Hippocampal formation (tissue), 2 donors: ENCODE measurements at places on chromosomes 7 and 10.

- DNase-seq = no peak
Observed at GRCh38 chr10:61589547-61590243, 73.0 kb upstream of the CABCOCO1 start.

GRCh38 chr10:1213252-1214070 lies 157.3 kb downstream of the WDR37 start:
- DNase-seq = no peak

DNA sequence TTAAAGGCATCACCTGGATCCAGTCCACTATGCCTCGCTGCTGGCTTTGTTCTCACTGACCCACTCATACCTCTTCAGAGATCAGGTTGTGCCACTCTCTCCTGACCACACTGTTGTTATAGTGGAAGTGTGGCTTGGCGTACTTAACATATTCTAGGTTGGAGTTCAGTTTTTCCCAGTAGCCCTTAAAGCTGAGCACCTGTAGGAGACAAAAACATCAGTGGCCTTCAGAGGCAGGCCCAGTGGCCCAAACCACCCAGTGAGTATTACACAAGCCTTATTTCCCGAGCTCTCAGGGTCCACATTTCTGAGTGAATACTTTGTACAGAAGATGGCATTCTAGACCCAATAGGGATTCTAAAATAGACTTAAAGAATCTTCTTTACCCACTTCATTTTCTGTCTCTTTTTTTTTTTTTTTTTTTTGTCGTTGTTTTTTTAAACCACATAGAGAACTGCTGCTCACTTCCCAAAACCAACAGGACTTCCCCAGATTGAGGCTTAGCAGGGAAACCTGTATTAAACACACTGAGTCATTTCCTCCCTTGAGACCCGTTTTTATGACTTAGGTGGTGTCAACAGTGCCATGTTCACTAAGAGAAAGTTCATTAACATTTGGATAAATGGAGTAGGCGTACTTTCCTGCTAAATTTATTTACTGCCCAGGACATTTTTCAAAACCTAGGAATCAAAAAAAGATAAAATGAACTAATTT lies 85.8 kb downstream of the GSAP start:
- DNase-seq = no peak

- no peak for DNase-seq
Observed at GRCh38 chr7:112505495-112505894, 24.7 kb downstream of the LSMEM1 start.

DNA sequence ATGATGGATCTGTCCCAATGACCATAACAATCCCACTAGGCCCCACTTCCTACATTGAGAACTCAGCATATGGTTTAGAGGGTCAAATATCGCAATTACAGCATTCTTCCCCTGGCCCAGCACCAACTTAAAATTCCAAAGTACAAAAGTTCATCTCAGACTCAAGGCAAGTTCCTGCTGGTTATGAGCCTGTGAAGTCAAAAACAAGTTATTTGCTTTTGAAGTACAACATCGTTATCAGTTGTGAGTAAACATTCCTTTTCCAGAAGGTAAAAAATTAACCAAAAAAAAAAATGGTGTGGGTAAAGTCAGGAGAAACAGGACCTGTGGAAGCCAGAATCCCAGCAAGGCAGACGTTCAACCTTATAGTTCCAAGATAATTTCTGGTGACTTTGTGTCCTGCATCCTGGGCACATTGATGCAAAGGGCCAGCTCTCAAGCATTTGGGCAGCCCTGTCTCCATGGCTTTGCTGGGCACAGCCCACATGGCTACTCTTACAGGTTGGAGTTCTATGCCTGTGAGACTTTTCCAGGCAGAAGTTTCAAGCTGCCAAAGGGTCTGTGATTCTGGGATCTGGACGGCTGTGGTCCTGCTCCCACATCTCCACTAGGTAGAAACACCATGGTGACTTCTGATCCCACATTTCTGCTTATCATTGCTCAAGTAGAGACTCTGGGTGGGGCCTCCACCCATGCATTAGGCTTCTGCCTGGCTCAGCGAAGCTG lies 37.5 kb downstream of the AKR1C8 start:
- no peak for DNase-seq

GRCh38 chr10:65570143-65571010 lies 1355.5 kb upstream of the LRRTM3 start:
- DNase-seq = no peak

DNA sequence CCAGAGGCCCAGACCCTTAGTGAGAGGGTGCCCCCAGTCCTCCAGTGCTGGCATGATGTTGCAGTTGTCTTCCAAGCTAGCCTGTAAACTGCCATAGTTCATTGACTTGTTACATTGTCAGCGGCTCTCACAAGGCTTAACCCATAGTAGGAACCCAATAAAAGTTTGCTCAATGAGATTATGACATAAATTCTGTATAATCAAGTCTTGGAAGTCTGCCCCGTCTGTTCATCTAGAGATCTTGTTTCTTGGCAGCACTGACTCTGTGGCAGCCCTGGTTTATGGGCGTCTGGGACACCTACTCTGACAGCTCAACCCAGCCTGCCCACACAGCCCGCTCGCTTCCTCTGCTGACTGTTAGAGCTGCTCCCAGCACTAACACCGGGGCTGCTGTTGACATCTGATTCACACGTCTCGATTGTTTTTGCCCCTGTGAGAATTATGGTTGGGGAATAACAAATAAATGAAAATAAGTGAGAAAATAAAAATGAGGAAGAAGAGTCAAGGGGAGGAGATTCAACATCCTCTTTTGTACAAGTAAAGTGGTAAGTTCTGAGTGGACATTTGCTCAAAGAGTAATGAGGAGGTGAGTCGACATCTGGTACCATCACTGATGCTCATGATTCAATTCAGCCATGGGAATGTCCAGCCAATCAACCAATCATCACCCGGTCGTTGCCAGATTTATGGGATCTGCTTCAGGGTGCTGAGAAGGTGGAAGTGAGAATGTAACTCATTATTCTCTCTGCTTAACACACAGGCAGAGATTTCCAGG lies 160.8 kb downstream of the SPAG6 start:
- DNase-seq = no peak

DNA sequence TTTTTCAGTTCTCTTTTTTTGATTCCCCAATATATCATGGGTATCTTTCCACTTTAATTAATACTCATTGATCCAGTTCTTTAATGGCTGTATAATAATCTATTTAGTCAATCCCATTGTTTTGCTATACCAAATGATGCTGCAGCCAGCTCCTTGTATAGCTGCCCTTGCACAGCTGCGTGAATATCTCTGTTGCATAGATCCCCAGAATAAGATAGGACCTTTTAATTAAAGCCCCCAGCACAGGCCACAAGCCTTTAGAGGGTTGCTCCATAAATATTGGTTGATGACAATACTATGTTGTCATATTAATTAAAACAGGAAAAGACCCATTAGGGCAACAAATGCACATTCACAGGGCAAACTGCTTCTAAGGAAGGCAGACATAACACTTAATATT lies 57.9 kb downstream of the BUB3 start:
- DNase-seq = no peak

DNA sequence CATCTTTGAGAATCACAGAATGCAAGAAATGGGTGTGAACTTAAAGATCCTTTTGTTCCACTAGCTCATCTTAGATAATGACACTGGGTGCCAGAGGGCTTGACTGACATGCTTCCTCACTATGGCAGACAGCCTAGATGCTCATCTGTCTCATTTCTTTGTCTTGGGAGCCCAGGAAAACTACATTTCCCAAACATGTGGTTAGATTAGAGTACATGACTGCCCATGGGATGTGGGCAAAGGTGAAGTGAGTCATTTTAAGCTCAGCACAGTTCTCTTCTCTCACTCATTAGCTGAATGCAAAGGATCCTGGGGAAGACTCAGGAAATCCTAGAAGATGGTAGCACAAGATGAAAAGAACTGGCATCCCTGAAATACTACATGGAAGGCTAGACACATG lies 32.5 kb upstream of the TBX20 start:
- DNase-seq = no peak

GRCh38 chr7:142961595-142961972 lies 579 bp downstream of the KEL start:
- DNase-seq = no peak

GRCh38 chr7:32673275-32673983 lies 178.1 kb downstream of the AVL9 start:
- DNase-seq = no peak

DNA sequence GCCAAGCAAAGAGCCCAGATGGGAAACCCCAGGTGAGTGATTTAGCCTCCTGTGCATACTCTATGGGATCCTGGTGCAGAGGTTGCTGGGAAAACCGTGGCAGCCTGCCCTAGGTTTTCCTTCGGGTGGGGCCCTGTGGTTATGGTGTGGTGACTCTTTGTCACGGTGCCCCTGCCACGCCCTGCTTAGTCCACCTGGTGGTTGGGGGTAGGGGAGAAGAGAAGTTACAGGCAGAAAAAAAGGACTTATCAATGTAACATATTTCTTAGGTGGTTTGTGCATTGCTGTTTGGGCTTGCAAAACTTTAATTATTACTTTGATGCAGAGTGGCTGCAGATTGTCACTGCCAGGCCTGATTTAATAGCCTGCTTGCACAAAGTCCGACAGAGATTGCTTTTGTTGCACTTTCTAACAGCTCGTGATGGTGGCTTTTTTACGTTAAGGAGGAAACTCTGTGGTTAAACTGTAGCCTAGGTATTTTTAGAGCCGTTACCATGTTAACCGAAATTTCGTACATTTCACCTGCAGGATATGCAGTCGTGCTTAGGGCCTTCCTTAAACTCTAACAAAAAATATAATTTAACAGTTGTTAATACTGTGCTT lies 197.4 kb downstream of the RNLS start:
- no peak for DNase-seq

GRCh38 chr10:84238909-84239308 lies 2.4 kb downstream of the LRIT1 start:
- DNase-seq = no peak

GRCh38 chr7:95684505-95684904 lies 87.8 kb upstream of the DYNC1I1 start:
- DNase-seq = no peak

DNA sequence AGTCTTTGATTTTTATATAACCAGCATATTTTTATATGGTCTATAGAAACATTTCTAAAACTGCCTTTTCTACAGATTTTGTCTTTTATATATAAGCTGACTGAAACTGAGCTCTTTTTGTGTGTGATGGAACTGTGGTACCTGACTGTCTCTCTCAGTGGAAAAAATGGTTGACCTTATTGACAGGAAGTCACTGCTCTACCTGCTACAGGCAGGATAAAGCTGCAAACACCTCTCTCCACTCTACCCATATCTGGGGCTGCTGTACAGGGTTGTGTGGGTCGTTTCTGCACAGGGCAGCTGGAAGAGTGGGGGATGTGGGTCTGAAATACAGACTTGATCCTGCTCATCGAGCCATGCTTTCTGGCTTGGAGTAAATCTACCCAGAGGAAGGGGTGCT lies 48.5 kb downstream of the BBS9 start:
- DNase-seq = no peak

DNA sequence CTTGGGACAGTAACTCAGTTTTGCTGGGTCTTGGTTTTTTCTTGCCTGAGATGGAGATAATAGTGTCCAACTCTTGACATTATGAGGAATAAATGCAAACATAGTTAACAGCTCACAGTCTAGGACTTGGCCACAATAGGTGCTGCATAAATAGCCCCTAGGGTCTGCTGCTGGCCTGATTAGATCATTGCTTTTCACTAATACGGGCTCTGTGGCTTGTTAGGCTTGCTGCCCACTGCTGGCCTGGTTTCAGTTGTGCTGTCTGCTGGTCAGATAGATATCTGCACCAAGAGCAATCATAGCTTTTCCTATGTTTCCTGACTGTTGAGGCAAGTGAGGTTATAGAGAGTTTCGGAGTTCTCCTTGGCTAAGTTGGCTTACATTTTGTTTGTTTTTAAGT lies 246.1 kb downstream of the DNAJB9 start:
- DNase-seq = no peak

- no peak for DNase-seq
Observed at GRCh38 chr10:99682752-99683151, 23.4 kb downstream of the ENTPD7 start.

DNA sequence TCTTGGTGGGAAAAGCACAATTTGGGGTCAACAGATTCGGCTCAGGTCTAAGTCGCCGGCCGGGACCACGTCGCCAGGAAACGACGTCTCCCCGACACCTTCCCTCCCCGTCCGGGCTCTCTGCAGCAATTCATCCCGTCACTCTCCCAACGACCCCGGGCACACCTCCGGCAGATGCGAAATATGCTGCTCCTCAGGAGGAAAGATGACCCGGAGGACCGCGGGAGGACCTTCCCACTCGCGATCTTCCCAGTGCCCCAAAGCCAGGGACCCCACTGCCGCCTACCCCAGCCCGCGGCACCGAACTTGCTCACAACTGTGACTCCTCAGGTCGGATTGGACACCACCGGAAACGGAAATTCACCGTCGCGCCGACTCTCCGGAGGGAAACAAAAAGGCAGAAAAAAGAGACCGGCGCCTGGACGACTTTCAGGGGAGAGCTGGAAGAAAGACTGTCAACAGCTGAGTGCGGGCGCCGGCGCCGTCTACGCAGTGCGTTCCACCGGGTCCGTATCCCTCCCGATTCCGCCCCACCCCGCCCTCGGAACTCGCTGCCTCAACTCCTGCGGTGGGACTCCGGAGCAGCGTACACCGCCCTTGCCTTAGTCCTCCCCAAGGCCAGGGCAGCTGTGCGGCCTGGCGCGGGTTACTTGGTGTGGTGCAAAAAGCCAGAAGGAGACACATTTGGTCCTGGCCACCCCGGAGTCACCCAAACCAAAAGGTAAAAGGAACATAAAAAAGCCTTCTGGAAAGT lies 13.8 kb upstream of the SEC24C start:
- DNase-seq = peak; percentile 79
